T-helper 1 cell (primary cell): ENCODE measurements at places on chromosomes 11 and 22.

DNA sequence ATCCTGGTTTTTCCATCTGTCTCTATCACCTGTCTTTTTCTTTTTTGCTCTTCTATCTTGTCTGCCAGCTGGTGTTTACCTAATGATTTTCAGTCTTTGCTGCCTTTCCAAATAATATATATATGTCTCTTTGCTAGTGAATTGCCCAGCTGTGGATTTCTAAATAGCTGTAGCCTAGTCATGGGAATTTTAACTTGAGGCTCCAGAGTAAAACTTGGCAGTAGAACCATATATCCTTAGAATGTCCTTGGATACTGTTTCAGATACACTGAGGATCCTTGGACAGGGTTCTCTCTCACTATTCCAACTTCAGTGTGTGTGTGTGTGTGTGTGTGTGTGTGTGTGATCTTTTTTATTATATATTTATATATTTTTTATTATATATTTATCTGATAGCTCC is 2285.3 kb downstream of the LRRC4C start:
- DNase-seq: no peak

DNA sequence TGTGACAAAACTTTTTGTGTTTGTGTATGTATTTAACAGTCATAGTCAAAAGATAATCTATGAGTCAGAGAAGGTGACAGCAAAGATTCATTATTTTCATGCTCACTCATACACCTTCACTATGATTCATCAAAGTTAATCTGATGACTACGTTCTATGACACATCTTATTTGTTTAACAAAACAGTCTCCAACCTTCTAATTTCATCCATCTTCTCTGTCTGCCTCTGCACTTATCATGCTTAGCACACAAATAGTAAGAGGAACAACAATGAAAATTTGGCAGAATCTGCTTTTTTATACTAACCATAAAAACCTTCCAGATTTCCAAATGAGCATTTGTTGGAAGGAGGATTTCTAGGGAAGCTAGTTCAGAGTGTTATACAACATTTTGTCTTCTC is 568.9 kb downstream of the LUZP2 start:
- no peak for DNase-seq

DNA sequence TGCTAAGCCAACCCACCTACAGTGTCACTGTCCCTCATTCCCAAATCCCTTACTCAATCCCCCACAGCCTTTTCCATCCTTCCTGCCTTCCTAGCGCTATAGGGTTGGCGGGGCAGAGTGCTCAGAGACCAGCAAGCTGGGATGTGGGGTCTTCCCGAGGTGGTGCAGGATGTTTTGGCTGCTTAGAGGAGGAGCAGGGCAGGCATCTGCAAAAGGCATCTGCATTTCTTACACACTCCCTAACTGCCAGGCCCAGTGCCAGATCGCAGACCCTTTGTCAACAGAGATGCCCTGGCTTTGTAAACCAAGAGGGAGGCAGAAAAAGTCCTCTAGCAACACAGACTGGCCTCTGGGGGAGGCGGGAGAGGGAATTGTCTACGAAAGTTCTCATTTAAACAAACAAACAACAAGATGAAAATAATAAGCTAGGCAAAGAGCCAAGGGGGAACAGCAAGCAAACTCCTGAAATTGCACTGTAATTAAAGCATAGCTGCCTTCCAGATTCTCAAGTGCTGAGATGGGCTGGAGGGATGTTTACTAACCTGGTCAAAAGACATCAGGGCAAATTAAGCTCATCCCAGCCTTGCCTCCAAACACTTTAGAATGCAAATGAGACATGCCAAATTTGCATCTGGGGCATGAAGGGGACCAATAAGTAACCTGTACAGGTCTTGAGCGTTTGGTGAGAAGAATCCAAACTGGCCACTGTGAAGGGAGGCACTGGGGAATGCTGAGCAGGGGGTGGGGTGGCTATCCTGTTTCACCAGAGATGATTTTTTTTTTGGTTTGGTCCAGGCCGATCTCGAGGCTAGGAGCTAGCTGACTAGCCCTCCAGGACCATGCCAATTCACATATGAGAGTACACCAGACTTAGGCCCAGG is 38.1 kb upstream of the ADA2 start:
- DNase-seq: no peak

GRCh38 chr11:9600644-9601036 is 27.2 kb downstream of the WEE1 start:
- peak; percentile 15 for DNase-seq

DNA sequence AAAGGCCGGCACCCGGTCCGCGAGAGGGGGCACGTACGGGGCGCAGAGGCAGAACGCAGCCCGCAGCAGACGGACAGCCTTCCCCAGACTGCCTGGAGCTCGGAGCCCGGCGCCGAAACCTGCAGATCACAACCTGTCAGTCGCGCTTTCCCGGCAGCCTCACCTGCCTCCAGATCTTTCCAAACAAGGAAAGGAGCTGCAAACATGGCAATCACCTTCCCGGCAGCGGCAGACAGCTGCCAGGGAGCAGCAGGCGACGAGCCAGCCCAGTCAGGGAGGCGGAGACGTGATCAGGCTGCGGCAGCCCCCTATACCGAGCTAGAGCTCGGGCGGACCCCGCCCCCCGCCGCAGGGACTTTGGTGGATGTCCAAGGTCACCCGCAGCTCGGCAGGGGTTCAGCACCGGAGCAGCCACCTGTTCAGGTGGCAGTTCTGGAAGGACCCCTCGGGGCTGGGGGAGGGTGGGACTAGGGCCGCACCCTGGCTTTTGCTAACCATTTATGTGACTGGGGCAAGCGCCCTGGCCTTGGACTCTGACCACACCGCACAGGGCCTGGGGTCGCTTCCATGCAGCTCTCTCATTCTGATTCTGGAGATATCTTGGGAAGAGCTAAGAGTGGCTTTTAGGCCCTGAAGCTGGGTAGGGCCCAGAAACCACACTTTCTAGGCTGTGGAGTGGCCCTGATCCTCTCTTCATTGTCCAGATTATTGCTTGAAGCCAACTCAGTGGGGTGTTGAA is 143.8 kb downstream of the NECTIN1 start:
- no peak for DNase-seq

DNA sequence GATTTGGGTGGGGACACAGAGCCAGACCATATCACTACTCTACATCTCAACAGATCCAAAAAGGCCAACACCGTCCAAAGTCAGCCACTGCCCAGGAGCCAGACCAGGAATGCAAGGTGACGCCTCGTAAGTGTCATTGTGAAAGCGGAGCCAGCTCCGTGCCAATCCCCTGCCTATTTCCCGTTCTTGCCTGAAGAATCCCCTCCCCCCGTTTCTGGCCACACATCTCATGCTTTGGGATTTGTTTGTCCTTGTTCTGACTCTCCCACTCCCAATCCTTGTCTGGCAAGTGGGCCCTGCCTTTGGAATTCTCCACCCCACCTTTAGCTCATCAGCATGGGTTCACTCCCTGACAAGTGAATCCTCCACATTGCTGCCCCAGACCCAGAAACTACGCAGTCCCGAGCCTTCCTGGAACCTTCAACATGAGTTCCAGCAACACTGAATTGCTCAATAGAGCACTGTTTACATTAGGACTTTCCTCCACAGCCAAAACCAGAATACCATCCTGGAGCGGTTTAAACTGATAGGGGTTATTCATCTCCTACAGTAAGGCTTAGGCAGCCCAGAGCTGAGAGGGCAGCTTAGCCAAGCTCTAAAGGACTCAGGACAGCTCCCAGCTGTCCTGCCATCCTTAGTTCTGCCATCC is 6.0 kb upstream of the SLC35C1 start:
- DNase-seq: no peak

DNA sequence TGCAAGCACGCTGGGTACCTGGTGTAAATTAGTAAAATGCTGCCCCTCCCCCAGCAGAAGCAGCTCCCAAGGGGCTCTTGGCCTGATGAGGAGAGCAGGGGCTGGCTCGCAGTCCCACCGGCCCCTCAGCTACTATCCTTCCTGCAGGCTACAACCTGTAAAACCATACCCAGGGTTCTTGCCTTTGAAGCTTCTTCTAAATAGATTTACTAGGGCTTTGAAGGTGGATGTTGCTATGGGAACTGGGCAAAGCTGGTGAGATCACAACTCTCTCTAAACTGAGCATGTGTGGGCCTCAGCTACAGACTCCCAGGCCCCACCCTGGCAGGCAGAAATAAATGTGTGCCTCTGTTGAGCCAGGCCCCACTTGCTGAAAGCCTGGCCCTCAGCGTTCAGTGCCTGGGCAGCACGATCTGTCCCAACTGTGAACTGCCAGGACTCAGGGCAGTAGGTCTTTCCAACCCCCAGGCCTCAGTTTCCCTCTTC is 18.5 kb downstream of the CD5 start:
- peak; percentile 55 for DNase-seq

DNA sequence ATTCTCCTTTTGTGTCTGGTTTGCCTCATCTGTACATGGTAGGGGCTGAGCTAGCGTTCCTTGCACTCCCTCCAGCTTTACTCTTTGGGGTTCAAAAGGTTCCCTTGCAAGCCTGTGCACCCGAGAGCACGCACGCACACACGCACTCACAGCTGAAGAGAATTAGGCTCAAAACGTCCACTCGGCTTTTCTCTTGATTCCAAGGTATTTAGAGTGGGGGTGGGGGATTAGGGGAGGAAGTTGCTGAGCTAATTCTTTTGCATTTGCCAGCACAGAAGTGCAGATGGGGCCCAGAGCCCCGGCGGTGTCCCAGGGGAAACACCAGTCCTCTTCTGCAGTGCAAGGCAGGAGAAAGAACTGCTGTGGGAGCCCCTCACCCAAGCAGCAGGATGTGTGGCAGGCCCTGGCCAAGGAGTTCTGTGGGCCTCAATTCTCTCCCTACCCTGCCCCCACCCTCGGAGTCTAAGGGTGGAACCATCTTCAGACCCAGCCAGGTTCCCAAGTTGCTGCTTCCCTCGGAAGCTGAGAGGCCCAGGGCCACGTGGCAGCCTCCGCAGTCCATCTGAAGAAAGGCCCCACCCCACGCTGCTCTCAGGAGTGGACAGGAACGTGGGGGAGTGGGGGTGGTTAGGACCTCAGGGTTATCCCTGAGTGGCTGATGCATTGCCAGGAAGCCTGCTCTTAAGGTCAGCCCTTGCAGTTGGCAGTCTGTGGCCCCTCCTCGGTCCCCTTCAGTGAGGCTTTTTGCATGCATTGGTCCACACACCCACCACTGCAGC is 3.8 kb upstream of the KCNQ1OT1 start:
- DNase-seq: no peak

DNA sequence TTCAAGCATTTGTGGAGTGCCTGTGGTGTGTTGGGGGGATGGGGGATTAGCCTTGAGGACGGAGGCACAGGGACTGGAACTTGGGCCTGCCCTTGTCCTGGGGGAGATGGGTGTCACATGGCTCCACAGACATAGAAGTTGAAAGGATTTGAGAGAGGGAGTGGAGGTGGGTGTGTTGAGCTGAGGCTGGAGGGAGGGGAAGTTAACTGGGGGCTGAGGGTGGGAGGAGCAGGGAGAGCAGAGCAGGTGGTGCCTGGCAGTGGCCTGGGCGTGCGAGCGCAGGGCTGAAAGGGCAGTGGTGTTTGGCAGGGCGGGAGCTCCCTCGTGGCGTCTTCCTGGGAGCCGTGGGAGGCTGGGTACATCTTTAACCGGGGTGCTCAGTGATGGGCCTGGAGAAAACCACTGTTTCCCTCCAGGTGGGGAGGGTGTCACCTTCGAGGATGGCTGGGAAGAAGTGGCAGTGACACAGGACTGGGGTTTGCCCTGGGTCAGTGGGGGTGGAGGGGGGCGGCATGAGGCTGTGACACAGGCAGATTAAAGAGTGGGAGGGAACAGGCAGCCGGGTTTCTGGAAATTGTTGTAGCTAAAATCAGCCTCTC is 45.5 kb downstream of the AP2A2 start:
- no peak for DNase-seq

- no peak for DNase-seq
Observed at GRCh38 chr11:10808235-10808552, 532 bp downstream of the EIF4G2 start.

- DNase-seq: no peak
Observed at GRCh38 chr22:43236411-43237166, 49.7 kb upstream of the TTLL12 start.

GRCh38 chr11:128540469-128540868 is 46.9 kb downstream of the ETS1 start:
- no peak for DNase-seq

GRCh38 chr11:70476669-70477068 is 78.3 kb downstream of the CTTN start:
- DNase-seq: no peak

DNA sequence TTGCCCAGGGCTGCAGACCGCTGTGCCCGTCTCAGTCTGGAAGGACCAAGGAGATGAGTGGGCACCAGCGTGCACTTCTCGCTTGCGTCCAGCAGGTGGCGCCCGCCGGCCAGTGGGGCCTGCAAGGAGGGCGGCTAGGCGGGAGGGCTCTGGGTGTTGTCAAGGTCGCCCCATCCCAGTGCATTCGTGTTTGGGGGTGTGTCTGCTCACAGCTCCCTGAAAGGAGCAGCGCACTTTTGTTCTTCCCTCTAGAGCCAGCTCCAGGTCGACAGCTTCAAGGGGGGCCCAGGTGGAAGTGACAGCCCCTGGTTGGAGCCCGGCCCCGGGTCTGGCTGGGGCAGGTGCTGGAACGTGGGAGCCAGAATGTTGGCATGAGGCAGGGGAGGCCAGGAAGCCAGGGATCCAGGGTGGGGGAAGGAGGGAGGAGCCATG is 23.4 kb upstream of the MPPED1 start:
- peak; percentile 49 for DNase-seq

DNA sequence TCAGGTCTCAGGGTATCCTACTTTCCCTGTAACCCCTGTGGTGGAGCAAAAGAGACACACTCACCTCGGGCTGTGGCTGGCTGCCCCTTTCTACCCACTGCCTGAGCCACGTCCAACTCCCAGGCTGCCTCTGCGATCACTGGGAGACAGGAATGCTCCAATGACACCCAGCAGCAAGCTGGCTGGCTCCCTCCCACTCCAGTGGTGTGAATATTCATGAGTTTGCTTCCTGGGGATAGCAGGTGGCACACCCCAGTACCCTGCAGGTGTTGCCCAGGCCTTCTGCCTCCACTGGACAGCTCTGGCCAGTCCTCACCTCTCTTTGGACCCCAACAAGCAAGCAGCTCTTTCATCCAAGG is 9.7 kb downstream of the GAL3ST1 start:
- DNase-seq: no peak

- DNase-seq: no peak
Observed at GRCh38 chr11:72634016-72634415, 40.2 kb downstream of the PDE2A start.

GRCh38 chr22:46077669-46078099 is 72.6 kb upstream of the PPARA start:
- DNase-seq: no peak
